ENCODE measurements at places on chromosomes 16 and 17.

GRCh38 chr17:11705111-11705510 is 106.8 kb downstream of the DNAH9 start:
- no peak for DNase-seq

DNA sequence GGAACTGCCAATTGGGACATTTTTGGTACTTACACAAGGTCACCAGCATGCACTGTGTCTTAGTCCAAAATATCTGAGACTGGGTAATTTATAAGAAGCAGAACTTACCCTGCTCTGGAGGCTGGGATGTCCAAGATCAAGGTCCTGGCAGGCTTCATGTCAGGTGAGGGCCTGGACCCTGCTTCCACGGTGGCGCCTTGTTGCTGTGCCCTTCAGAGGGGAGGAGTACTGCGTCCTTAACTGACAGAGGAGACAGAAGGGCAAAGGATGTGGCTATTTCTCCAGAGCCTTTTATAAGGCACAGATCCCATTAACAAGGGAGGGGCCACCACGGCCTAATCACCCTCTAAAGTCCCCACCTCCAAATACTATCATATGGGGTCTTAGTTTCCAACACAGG is 178.9 kb downstream of the C16orf95 start:
- DNase-seq: no peak

DNA sequence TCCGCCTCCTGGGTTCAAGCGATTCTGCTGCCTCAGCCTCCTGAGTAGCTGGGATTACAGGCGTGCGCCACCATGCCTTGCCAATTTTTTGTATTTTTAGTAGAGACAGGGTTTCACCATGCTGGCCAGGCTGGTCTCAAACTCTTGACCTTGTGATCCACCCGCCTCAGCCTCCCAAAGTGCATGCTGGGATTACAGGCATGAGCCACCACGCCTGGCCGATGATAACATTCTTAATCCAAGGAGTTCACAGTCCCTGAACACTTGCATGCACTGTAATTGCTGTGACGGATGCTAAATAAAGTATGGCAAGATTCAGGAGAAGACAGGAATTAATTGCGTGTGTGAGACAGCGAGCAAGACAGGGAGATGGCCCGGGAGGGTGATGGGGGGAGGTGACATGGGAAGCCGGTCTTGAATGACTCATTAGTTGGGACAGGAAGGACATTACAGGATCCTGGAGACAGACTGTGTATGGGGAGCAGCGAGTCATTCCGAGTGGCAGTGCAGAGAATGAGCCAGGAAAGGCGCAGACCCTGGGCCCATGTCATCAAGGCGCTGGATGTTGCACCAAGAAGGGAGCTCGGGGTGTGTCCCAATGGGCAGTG is 6.7 kb downstream of the ABCA3 start:
- DNase-seq: no peak

- no peak for DNase-seq
These were observed 265.2 kb downstream of the CBLN1 start for GRCh38 chr16:49016461-49016860.

DNA sequence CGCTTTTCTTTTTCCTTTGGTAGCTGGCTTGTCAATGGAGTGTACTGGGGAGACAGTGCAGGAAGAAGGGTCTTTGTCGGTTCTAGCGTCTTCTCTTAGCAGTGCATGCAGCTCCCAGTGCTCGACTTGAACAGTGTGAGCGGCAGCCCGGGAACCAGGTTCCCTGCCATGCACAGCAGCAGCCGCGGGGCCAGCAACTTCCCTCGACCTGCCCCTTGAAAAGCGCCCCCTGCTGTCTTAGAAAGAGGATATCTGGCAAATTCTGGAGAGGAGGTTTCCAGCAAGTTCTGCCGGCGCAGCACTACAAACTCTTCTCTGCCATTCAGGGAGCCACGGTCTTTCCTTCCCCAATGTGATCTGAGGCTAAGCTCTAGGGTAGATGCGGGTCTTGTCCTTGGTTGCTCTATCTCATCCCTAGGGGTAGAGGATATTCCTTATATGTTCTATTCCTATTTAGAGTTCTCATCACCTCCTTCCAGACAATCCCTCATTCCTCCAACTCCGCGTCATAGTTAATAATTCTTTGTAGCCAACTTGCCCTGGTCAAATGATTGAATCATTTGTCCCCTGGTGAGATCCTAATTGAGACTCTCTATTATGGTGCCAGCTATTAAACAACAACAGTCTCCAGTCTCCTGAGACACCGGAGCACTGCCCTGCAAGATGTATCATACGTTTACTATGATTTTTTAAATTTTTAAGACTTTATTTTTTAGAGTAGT is 451.3 kb downstream of the PMP22 start:
- DNase-seq: no peak

GRCh38 chr16:49017501-49017900 is 264.1 kb downstream of the CBLN1 start:
- no peak for DNase-seq

- no peak for DNase-seq
These were observed 92.0 kb downstream of the CYLD start for GRCh38 chr16:50833929-50834328.

- DNase-seq: no peak
These were observed 698 bp downstream of the UBE2G1 start for GRCh38 chr17:4365628-4366326.

DNA sequence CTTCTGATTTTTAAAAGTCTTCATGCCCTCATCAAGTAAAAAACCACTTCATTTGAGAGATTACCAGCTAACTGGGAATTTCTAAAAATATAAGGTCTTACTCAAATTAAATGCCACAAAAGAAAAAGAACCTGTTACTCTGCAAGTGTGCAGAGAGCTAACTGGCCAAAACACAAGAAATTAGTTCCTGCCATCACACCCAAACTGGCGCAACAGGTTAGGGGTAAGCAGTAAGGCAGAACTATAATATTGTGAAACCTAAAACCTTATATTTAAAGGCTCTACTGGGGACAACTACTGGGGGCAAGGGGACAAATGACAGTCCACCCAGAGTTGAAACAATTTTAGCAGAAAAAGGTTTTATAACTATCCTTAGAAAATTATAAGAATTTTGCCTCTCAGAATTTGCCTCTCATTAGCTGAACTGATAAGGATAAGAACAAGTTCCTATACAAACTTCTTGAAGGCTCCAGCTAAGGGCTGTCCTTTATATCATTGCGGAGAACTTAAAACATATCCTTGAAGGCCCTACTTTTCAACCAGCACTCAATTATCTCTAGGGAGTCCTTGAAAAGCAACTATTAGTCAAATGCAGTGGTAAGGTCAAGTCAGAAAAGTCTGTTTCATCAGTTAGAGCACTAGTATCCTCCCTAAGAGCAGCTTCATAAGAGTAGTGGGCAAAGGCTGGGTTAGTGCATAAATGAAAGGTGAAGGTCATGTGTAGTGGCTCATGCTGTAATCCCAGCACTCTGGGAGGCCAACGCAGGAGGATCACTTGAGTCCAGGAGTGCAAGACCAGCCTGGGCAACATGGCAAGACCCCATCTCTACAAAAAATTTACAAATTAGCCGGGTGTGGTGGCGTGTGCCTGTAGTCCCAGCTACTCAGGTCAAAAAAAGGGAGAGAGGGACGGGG is 31.5 kb downstream of the SMURF2 start:
- DNase-seq: no peak

GRCh38 chr16:11662582-11662981 is 5.7 kb upstream of the SNN start:
- DNase-seq: no peak

GRCh38 chr17:77563439-77564102 is 394.9 kb upstream of the TNRC6C start:
- DNase-seq: no peak

All from esophagus squamous epithelium (tissue), 5 donors.